ENCODE measurements at places on chromosomes 13 and 19. TPM values are rescaled to one million over a fixed set of nuclear protein-coding genes. Genes with fewer than 3 reads are reported as not detected.

GRCh38 chr13:51237386-51237785, 15.2 kb downstream of the FAM124A start:
- peaks cover 4% of the 10 kb centered on the region for H3K4me1 ChIP-seq
- peaks cover 22% of the 10 kb centered on the region for H3K27me3 ChIP-seq
- H3K4me3 ChIP-seq = no peak overlapping the region
- no peaks in the 10 kb centered on the region for H3K36me3 ChIP-seq
- no peak for DNase-seq
- H3K27ac ChIP-seq = no peak overlapping the region

DNA sequence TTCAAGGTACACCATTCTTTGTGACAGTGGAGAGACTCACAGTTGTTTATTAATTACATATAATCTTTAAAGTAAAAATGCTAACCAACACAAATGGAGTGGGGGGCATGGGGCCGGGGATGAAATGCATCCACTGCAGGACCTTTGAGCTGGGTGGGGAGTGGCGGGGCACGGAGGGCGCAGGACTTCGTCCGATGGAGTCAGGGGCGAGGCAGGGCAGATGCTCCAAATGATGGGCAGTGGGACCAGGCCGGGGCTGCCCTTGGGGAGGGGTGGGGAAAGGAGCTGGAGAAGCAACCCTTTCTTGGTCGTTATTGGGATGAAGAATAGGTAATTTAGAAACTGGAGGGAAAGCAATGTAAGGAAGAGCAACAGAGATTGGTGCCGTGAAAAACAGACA, 220.0 kb downstream of the TEX29 start:
- no peaks in the 10 kb centered on the region for H3K36me3 ChIP-seq
- no peak for DNase-seq
- H3K4me3 ChIP-seq = no peak overlapping the region
- H3K4me1 ChIP-seq = no peaks in the 10 kb centered on the region

GPC5 gene
- 0.55 TPM for total RNA-seq

- H3K27me3 ChIP-seq = no peaks in the 10 kb centered on the region
- no peak for DNase-seq
- H3K36me3 ChIP-seq = peaks cover 4% of the 10 kb centered on the region
- no peak overlapping the region for H3K4me3 ChIP-seq
- no peaks in the 10 kb centered on the region for H3K4me1 ChIP-seq
- no peak overlapping the region for H3K27ac ChIP-seq
Measured at GRCh38 chr13:82467626-82468025, 1414.6 kb downstream of the SLITRK1 start.

DNA sequence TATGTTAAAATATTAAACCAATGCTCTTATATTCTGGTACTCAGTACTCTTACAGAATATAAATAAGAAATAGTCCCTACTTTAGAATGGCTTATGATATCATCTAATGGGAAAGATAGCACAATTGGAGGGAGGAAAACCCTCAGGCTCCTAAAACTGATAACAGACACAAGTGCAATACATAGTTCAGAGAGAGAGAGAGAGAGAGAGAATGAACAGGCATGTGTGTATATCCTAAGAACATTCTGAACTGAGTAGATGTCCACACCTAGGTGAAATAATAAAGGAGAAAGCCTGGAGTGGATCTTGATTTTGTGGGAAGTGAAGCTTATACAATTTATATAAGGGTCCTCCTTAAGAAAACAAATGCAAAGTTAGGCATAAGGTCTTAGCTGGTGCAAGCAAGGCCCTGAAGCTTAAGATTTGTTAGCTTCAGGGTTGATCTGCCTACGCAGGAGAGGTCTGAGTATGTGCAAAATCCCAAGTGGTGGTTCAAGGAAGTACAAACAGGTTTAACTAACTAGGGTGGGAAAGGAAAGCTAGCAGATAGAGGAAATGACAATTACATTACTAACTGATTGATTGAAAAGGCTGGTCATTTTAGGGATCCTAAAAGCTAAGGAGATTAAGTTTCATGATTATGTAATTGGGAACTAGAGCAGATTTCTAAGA, 53.3 kb downstream of the SOX21 start:
- no peak overlapping the region for H3K27ac ChIP-seq
- H3K27me3 ChIP-seq = peaks cover 45% of the 10 kb centered on the region
- no peak overlapping the region for H3K4me3 ChIP-seq
- H3K4me1 ChIP-seq = peaks cover 3% of the 10 kb centered on the region
- no peak for DNase-seq
- H3K36me3 ChIP-seq = no peaks in the 10 kb centered on the region

DNA sequence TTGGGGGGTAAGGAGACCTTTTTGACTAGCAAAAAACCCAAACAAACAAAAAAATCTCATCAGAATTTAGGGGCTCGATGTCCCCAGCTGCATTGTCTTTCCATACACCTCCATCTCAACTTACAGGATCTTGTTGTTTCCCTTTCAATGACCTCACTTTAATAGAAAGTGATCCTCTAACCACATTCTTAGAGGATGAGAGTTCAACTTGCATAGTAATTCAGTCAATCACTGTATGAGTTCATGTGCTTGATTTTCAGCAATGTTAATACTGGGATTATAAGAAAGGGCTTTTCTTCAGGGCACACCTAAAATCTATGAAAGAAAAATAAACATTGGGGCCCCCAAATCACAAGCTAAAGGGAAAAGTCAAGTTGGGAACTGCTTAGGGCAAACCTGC, 1512.0 kb downstream of the SLITRK1 start:
- DNase-seq = no peak
- H3K4me3 ChIP-seq = no peak overlapping the region

DNA sequence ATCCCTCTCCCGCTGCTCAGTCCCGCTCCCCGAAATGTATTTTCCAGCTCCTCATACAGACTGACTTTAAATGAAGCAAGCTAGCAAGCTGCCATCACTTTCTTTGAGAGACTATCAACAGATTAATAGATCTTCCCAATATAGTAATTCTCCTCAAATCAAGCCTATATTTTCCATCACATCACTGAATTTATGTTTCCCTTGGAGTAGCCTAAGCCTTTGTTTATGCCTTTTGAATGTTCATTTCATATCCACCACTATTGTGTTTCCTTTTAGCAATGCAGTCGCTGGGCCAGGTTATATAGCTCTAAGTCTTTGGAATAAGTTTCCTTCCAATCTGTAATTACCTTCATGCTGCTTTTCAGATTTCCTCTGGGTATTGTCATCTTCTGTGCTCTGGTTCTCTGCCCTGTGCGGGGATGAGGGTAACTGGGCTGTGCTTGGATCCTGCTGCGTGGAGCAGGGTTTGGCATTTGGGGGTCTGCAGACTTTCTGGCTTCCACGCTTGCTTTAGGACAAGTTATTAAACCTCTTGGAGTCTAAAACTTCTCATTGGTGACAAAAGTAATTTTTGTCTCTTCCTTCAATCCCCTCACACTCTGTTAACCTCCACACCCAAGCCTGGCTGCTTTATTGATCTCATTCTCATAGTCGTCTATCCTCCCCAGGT, 256.9 kb downstream of the DLEU7 start:
- H3K4me3 ChIP-seq = no peak overlapping the region
- H3K4me1 ChIP-seq = no peaks in the 10 kb centered on the region
- peaks cover 7% of the 10 kb centered on the region for H3K27me3 ChIP-seq
- H3K27ac ChIP-seq = no peak overlapping the region
- H3K36me3 ChIP-seq = no peaks in the 10 kb centered on the region
- no peak for DNase-seq

- no peaks in the 10 kb centered on the region for H3K27me3 ChIP-seq
- peaks cover 11% of the 10 kb centered on the region for H3K36me3 ChIP-seq
- DNase-seq = no peak
- no peak overlapping the region for H3K4me3 ChIP-seq
Measured at GRCh38 chr19:4267101-4267900, 11.8 kb upstream of the SHD start.

- H3K36me3 ChIP-seq = no peaks in the 10 kb centered on the region
- no peak overlapping the region for H3K4me3 ChIP-seq
- H3K27me3 ChIP-seq = peaks cover 16% of the 10 kb centered on the region
- DNase-seq = no peak
- H3K4me1 ChIP-seq = no peaks in the 10 kb centered on the region
Measured at GRCh38 chr19:29404951-29405727, 120.7 kb upstream of the VSTM2B start.
